ENCODE measurements at places on chromosomes 1 and 21.

DNA sequence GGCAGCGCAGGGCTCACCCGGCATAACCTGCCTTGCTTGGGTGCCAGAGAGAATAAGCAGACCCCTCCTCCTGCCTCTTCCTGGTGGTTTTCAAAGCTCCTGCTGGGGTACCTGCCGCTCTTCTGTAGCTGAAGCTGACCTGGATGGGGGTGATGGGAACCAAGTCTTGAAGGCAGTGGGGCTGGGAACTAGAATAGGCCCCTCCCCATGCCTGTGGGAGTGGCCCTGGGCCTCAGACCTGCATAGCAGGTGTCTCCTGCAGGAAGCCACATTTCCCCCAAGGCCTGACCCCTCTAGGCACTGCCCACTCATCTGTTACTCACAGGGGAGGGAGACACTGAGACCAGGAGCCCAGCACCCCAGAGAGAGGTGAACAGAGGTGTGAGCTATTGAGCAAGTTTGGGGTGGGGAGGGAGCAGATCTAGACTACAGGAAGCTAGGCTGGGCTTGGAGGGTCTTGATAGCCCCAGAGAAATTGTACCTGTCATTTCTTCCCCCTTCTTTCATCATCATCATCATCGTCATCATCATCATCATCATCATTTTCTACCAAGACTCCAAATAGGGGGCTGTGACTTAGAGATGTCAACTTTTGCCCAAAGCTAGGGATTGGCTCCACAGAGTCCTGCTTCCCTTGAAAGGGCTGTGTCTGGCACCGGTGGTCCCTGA is 10.1 kb downstream of the PADI1 start:
- no peak for DNase-seq

GRCh38 chr21:16838331-16838730 is 674.5 kb upstream of the CXADR start:
- no peak for DNase-seq

GRCh38 chr1:152096931-152097330 is 8.1 kb upstream of the TCHHL1 start:
- DNase-seq = no peak

DNA sequence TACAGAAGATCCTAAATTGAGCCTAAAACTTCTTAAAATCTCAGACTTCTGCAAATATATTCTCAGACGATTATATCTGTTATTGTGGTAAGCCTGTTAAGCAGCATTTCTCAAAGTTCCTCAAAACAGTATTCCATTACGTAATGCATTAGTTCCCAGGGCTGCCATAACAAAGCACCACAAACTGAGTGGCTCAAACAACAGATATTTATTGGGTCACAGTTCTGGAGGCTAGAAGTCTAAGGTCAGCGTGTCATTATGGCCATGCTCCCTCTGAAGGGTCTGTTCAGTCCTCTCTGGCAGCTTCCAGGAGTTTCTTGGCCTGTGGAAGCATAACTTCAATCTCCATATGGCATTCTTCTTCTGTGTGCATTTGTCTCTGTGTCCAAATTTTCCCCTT is 103.5 kb upstream of the ST6GALNAC5 start:
- no peak for DNase-seq

DNA sequence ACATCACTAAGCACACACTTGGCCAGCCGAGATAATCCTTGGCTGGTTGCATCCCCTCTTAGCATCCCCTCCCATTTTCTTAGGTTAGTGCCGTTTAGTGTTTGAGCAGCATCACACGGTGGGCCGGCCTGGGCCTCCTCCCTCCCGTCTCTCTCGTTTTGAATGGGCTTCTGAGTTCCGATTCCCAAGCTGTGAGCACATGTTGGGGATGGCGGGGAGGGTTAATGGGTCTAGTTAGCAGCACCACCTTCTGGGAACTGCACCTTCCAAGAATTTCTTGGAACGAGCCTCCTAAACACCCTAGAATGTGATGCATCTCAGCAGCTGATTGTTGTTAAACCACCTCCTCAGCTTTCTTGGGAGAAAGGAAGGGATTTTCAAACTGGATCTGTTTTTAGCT is 73.3 kb downstream of the CNIH3 start:
- no peak for DNase-seq

- DNase-seq = peak; percentile 44
Observed at GRCh38 chr1:17212009-17212408, 7.1 kb downstream of the PADI1 start.

- DNase-seq = no peak
Observed at GRCh38 chr1:54364995-54365394, 41.2 kb downstream of the SSBP3 start.

- no peak for DNase-seq
Observed at GRCh38 chr21:35052801-35053200, 3.7 kb upstream of the RUNX1 start.

GRCh38 chr1:192809307-192810252 is 741 bp downstream of the RGS2 start:
- DNase-seq = no peak

DNA sequence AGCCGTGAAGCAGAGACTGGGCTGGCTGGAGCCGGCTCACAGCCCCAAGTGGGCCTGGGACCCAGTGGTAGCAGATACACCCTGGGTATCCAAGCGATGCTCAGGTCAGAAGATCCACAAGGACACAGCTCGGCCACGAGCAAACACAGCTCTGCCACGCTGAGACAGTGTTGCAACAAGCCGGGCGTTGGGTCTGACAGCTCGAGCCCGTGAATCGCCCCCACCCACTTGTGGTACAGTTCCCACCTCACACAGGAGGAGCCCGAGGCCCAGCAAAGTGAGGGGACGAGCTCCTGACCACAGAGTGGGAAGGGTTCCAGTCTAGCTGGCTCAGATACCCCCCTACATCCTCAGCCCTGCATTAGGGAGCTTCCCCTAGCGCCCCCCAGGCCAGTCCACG is 8.9 kb upstream of the PRKCZ start:
- no peak for DNase-seq

DNA sequence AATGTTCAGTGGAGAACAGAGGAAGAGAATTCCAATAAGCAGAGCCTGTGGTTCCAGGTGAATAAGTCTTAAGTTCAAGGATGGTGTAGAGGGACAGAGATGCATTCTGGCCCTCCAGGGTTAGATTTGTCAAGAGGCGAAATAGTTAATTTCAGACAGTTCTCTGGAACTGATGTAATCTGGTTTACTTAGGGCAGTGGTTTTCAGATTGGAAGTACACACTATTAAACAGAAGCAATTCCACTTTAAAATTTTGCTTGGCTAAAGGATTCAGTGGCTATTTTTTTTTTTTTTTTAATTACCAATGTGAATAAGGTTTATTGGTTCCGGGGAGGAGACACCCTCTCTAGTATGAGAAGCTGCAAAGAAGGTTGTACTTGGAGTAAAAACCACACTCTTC is 25.3 kb upstream of the MYOCOS start:
- no peak for DNase-seq

DNA sequence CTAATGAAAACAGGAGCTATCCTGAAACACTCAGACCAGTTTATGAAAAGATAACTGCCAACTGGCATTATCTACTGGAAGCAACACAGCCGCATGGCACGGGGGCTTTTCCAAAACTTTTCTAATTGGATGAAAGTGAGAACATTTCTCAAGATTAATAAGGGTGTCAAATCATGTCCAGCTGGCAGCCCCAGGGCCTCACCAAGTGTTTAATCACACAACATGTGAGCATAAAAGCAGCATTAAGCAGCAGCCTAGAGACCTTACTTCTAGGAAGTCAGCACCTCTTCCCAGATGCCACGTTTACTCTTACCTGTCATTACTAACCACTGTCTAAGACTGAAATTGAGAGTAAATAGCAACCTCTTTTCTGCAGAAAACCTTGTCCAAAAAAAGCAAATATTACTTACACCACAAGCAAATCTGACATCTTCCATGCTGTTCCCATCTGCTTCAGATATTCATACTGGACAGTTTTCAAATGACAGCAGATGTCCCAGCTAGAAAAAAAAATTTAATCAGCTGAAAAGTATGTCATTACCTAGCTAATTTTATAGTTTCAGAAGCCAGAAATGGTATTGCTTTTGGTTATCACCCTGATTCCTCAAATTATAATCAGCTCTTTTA is 341.5 kb upstream of the ZP4 start:
- no peak for DNase-seq

DNA sequence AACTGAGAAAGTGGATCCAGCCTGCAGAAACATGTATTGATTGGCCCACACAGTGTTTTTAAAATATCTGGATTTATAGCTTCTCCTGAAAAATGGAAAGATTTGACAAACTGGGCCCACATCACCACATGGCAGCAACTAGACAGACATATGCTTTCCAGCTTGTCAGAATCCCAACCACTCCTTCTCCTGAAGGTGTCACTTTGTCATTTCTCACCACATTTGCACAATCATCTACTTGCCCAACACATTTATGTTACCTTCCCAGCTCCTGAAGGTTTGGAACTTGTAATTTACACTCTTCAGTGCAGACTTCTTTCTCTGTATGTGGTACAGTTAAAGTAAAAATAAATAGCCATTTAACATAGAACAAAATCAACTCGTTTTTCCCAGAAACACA is 126.1 kb upstream of the KIAA1614 start:
- DNase-seq = no peak

DNA sequence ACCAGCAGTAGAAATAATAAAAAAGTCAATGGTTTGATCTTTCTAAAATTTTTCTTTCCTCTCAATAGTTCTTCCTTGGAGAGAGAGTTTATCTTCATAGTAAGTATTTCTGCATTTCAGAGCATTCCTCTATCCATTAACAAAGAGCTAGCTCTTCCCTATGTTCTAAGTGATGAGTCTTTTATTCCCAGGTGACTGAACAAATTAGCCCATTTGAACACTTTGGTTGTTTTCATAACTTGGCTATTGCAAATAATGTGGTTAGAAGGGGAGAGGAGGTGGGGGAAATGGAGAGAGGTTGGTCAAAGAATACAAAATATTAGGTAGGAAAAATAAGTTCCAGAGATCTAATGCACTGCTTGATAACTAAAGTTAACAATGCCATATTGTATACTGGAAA is 598.9 kb downstream of the KCNT2 start:
- no peak for DNase-seq

- no peak for DNase-seq
Observed at GRCh38 chr1:244287726-244288125, 164.0 kb downstream of the ADSS2 start.

GRCh38 chr1:196684476-196684875 is 32.6 kb downstream of the CFH start:
- DNase-seq = no peak

DNA sequence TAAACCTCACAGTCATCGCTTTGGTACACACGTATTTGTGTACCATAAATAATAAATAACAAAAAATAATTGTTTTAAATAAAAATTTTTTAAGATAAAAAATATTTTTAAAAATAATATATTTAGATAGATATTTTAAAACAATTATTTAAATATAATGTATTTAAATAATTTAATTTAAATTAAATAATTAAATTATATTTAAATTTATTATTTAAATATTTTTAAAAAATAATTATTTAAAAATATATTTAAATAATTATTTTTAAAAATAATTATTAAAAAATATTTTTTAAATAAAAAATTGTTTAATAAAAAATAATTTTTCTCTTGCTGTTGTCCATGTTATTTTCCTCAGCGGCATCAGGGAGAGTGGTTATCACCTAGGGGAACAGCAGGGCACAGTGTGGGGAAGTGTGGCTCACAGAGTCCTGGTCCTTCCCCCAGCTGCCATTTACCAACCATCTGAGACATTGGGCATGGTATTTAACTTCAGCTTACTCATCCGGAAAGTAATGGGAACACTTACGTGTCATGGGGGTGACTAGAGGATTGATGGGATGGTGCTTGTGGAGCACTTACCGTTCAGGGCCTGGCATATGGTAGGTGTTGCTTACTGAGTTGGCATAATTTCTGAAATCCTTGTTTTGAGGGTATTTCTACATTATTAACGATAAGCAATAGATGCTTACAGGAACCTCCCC is 92.9 kb upstream of the TSPAN2 start:
- no peak for DNase-seq

DNA sequence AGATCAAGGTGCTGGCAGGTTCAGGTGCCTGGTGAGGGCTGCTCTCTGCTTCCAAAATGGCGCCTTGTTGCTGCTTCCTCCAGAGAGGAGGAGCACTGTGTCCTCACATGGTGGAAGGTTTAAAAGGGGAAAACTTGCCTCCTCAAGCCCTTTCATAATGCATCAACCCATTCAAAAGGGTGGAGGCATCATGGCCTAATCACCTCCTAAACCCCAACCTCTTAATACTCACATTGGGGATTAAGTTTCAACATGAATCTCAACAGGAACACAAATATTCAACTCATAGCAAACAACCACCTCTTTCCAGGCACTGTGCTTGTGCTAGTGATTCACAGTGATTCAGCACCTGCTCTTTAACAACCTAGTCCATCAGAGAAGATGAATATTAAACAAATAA is 4.2 kb downstream of the S100A12 start:
- DNase-seq = no peak

DNA sequence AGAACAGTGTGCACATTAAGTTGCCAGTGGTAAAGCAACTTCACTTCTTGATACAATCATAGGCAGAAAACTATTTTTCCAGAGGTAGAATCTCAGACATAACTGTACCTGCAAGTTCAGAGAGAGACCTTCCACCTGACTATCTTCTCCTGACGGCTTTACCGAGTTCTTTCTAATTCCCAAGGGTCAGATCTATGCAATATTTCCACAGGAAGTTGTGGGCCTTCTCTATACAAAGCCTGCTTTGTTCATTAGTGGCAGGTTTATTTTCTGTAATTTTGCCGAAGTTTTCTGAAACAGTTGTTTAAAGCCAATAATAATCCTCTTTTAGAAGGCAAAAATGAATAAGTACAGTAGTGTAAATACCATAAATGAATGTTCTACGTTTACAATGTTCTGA is 58.2 kb upstream of the RCC1 start:
- no peak for DNase-seq

- no peak for DNase-seq
Observed at GRCh38 chr1:186659890-186660341, 20.3 kb downstream of the PTGS2 start.

- DNase-seq = no peak
Observed at GRCh38 chr21:33657124-33657820, 15.0 kb downstream of the ITSN1 start.
